ENCODE measurements at places on chromosomes 12 and 14. TPM values are rescaled to one million over a fixed set of nuclear protein-coding genes. Genes with fewer than 3 reads are reported as not detected.

DNA sequence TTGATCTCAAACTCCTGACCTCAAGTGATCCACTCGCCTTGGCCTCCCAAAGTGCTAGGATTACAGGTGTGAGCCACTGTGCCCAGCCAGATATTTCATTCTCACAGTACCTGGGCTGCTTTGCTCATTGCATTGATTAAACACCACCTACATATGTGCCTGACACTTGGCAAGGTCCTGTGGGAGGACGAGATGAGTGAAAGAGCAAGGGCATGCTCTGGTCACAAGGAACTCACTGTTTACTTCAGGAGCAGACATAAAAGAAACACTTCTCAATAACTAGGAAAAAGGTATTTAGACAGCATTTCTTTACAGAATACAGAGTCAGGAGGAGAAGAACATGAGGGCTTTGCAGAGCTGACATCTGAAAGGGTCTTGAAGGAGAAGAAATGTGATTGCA is 91.7 kb downstream of the TMCC3 start:
- no peak for DNase-seq

- DNase-seq, result no peak
These were observed 75.9 kb downstream of the TMTC1 start for GRCh38 chr12:29707846-29708245.

DNA sequence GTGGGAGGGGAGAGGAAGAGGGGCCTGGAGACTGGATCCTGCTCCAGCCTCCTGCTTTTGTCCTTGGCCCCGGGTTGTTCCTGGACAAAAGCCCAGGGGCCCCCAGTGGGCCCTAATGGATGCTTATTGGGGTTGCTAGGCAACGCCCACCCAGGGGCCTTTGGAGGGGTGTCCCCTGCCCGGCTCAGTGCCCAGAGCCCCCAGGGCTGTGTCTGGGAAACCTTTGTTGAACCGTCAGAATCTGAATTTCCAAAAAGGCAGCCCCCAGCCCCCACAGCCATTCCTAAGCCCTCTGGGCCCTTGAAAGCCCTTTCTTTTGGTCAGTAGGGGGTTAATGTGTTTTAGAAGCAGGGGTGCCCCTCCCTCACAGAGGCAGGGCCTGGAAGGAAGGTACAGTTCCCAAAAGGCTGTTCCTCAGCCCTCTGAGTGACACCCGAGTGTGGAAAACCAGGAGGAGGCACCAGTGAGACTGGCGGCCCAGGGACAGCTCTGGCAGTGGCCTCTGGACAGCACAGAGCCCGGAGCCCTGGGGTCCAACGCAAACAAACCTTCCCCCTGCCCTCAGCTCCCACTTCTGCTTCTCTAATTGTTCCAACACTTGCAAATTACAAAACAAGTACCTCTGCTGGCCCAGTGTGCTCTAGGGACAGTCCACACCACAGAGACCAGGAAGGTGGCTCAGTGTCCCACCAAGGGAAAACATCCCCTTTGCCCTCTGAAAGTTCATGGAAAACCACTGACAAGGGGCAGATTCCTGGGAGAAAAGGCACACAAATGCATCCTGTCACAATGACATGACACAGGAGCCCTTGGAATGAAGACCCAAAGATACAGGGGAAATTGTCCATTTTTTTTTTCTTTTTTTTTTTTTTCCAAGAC is 19.4 kb downstream of the HHIPL1 start:
- no peak for DNase-seq

GRCh38 chr12:56722832-56723231 is 2.3 kb downstream of the NACA start:
- DNase-seq, result no peak

- DNase-seq, result no peak
These were observed 43.0 kb downstream of the BORCS5 start for GRCh38 chr12:12399776-12400305.

DNA sequence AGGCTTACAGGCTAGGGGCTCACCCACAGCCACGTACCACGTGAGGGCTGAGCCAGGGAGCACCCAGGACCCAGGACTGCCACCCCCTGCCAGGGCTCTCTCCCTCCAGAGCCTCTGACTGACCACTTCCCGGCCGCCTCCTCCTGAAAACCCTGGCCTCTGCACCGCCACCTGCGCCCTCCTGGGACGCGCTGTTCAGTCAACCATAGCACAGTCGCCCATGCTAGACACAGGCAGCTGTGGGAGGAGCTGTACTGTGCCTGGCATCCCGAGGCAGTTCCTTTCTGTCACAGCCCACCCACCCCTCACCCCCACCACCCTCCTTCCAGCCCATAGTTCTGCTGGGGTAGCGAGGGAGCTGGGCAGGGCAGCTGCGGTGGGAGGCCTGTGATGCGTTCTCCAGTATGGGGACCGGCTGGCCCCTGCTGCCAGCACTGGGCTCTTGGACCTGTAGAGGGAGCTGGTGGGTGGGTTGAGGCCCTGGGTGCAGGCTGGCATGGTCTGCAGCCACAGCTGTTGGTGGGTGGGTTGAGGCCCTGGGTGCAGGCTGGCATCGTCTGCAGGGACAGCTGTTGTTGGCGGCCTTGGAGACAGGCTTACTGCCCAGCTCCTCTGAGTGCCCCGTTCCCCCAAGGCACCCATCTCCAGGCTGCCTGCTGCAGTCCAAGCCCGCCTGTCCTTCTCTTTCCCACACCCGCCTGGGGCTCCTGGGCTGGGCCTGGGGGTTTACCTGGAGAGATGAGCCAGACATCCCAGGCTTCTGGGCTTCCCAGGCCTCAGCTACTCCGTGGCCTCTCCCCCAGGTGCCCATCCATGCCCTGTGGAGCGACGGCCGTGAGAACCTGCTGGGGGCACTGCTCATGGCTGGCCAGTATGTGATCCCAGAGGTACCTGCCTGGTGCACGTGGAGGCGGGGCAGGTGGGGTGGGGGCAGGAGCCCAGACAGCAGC is 11.5 kb downstream of the ASPG start:
- no peak for DNase-seq

Gene SERPINA9
- not detected for total RNA-seq

GRCh38 chr14:103280278-103280928 is 53.6 kb upstream of the EIF5 start:
- DNase-seq, result no peak

GRCh38 chr14:99383472-99384449 is 96.9 kb downstream of the SETD3 start:
- no peak for DNase-seq

DNA sequence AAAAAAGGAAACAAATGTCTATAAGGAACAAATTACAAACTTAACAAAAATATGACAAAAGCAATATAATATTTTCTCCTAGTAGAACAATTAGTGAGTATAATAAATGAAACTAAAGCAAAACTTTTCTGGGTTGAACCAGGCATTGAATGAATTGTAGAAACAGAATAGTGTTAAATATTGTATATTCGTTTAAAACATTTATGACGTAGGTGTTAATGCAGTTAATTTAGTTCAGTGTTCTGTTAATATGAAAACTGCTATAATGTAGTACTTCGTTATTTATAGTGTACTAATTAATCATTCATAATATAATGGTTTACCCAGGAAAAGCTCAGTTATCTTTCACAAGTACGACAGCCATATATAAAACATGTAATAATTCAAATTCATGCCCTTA is 23.7 kb downstream of the NKX2-1 start:
- no peak for DNase-seq

Gene TMEM52B
- total RNA-seq, result 0.62 TPM

DNA sequence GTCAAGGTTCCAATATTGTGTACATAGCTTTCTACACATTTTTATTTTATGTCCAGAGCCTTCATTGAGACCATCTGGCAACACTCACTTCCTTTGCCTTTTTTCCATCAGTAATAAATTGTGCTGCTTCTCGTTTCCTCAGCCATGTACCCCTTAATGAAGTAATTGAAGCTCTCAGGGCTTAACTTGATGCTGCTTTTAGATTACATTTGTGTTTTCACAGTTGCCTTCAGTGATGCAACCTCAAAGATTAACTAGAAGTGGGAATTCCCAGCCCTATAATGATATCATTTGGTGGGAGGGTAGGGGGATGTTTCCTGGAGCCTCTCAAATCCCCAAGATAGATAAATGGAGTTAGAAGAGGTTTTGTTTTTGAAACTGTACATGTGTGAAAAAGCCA is 80.2 kb upstream of the KRR1 start:
- DNase-seq, result no peak

GRCh38 chr12:1252758-1253157 is 261.7 kb downstream of the ERC1 start:
- DNase-seq, result no peak

Gene IFNG
- total RNA-seq, result not detected

DNA sequence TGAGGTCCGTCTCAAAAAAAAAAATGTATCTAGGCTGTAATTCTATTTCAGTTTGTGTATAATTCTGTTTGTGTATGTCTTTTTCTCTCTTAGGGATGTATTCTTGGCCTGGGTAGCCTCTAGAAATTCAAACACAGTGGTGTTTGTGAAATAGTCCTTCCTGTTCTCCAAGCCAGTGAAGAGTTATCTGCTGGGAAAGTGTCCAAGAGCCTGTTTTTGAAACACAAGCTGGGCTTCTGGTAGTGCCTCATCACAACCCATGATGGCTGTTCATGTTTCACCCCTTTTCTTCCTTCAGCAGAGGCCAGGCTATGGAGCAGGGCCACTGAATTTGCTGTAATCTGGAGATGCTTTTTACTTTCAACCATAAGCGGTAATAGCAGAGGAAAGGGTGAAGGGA is 14.7 kb downstream of the METTL3 start:
- DNase-seq, result no peak

GRCh38 chr14:23141706-23142444 is 22.8 kb upstream of the CEBPE start:
- no peak for DNase-seq

DNA sequence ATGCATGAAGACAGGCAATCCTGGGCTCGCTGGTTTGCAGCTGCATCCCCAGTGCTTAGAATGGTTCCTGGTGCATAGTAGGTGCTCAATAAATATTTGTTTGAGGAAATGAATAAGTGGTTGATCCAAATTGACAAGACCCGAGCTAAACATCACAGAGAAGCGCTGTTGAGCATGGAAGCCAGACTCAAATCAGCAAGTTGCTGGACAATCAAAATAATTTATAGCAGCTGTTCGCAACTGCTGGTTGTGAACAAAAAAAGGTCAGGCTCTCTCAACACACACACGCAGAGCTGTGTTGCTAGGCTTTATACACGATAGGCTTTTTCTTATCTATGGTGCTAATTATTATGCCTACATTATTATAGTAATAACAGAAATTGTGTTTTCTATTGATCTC is 190.2 kb downstream of the TBX5 start:
- no peak for DNase-seq

Gene NGB
- total RNA-seq, result 4.1 TPM

Gene SPX
- 0.16 TPM for total RNA-seq

Gene SAMD15
- 8.1 TPM for total RNA-seq

DNA sequence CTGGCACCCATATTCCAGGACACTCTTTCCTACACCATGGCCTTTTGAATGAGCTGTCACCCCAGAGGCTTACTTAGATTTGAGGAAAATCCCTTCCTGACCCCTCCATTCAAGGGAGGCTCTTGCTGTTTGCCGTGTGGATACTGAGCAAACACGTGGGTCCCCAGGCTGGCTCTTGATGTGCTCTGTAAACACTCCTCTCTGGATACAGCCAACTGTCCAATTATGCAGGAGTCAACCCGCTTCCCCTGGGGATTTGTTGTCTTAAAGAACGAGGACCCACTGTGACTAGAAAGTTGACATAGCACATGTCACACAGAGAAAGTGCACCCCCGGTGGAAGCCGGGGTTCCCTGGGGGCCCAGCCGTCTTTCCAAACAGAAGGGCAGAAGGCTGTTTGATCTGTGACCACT is 75.8 kb upstream of the CEP83 start:
- DNase-seq, result no peak

Data from occipital lobe (tissue), 3 donors.